ENCODE measurements at places on chromosomes 7 and 10.

DNA sequence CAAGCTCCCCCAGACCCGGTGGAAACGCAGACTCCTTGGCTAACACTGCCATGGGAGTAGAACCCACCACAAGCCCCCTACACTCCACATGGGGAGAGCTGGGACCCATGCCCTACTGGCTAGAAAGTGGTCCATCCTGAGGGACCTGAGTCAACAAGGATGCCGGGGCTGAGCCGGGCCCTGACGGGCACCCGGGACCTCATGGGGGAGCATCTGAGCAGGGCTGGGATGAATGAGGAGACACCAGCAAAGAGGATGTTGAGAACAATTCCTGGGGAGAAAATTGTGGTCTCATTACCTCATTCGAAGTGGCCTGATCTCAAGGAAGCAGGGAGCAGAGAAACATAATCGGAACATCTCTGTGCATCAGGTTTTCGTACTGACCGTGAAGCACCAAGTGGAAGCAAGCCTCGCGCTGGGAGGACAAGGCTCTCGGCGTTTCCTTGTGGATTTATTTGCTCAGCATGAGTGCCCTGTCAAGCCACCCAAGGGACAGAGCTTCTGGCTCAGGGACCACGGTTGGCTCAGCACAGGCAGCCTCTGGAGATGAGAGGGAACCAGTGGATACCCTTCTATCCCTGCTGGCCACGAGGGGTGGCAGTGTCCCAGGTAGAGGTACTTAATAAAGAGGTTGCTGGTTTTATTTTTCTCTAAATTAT, 132.2 kb upstream of the FAM20C start:
- no peak for DNase-seq

GRCh38 chr10:58514111-58514770, 1.6 kb downstream of the BICC1 start:
- DNase-seq, result no peak

DNA sequence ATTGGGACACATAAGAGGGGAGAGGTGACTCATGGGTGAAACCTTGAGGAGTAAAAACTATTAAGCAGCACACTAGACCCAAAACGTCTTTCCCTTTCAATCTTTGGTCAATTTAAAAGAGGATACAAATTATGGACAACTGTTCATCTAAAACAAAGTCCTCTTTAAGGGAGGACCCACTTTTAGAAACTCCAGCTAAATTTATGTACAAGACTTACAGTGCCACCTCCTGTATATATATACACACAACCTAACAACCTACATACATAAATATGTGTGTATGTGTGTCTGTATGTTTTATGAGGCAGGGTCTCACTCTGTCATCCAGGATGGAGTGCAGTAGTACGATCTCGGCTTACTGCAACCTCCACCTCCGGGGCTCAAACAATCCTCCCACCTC, 18.1 kb upstream of the ZC3HAV1 start:
- no peak for DNase-seq

- DNase-seq, result no peak
Measured at GRCh38 chr7:9945131-9945530, 1028.5 kb upstream of the PHF14 start.

- no peak for DNase-seq
Measured at GRCh38 chr7:25314731-25315267, 86.5 kb upstream of the NPVF start.

- DNase-seq, result no peak
Measured at GRCh38 chr7:129431911-129432643, 2.2 kb upstream of the STRIP2 start.

GRCh38 chr7:19106241-19107080, 11.0 kb downstream of the TWIST1 start:
- no peak for DNase-seq

GRCh38 chr7:44258423-44258760, 57.6 kb downstream of the YKT6 start:
- DNase-seq, result no peak

GRCh38 chr10:77780180-77780579, 142.6 kb upstream of the KCNMA1 start:
- no peak for DNase-seq

GRCh38 chr7:27520815-27521790, 141.6 kb downstream of the HIBADH start:
- DNase-seq, result no peak

GRCh38 chr10:6729071-6729774, 149.1 kb upstream of the PRKCQ start:
- DNase-seq, result no peak

- no peak for DNase-seq
Measured at GRCh38 chr7:91953618-91954017, 13.0 kb downstream of the AKAP9 start.

GRCh38 chr7:74043523-74043951, 15.6 kb downstream of the ELN start:
- DNase-seq, result no peak

- no peak for DNase-seq
Measured at GRCh38 chr10:71209352-71209715, 3.0 kb upstream of the UNC5B start.

- DNase-seq, result no peak
Measured at GRCh38 chr7:4123346-4123745, 558.7 kb upstream of the FOXK1 start.

GRCh38 chr10:46544989-46545791, 11.3 kb downstream of the GPRIN2 start:
- DNase-seq, result no peak

DNA sequence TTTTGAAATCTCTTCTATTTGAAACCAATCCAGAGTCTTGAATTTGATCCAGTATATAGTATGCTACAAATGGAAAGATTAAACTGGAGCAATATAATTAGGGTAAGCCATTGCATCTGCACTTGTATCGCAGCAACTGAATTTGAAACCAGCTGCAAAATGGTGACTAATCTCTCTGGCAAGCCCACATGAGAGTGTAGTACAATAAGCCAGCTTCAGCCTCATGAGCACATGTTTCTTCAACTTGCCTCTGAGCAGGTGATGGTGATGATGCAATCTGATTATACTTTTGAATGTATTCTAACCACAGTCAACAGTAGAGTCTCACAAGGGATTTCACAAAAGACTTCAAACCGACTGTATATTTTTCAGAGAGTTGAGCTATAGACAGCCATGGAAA, 829 bp upstream of the RPA3 start:
- peak; percentile 35 for DNase-seq

DNA sequence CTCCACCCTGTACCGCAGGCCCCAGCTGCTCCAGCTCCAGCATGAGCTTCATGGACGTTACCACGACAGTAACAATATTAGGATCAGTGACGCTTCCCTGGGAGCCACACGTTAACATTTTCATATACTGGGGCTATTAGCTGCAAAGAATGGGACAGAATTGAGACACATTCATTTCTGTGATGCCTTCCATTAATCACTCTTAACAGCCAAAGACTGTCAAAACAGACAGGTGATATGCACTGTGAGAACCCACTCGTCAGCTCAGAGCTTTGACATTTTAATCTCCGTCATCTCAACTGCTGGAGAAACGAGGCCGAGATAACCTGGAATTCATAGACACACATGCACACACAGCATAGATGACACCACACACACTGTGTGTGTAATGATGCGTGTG, 408.4 kb upstream of the SHH start:
- DNase-seq, result no peak

GRCh38 chr7:151579644-151580043, 59.9 kb upstream of the RHEB start:
- DNase-seq, result no peak

GRCh38 chr10:80579181-80579763, 41.6 kb downstream of the SH2D4B start:
- no peak for DNase-seq

DNA sequence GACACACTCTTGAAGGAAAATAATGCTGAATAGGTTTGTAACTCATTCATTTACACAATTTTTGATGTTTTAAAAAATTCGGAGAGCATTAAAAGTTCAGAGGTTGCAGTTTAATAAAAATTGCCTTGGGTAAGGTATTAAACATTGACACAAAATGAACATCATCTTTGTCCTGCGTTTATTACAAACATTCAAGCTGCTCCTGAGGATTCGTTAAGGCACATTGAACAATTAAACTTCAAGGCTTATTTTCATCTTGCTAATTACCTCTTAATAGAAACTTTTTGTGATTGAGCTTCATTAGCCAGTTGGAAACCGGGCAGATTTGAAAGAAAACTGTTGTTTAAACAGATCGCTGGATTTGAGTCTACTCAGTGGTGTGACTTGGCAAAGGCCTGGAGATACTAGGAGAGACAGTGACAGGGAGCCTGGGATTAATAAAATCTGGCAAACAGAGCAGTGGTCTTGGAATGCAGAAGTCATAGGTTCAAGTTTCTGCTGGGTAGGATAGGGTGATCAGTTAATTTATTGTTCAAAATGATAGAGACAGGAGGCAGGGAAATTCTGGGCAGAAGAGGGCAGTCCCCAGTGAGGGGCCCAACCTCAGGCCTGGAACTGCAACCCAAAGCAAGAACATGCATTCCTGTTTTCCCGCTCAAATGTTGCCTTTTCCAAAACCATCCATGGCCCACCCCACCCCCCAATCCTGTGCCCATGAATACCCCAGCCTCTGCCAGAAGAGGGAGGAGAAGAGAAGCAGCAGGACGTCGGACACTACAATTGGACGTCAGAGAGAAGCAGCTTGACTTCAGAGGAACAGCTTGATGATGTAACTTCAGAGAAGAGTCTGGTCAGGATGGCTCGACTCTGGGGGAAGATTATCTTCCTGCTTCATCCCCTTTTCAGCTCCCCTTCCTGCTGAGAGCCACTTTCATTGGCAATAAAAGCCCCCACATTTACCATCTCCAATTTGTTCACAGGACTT, 43.5 kb upstream of the SLC35G1 start:
- DNase-seq, result no peak

DNA sequence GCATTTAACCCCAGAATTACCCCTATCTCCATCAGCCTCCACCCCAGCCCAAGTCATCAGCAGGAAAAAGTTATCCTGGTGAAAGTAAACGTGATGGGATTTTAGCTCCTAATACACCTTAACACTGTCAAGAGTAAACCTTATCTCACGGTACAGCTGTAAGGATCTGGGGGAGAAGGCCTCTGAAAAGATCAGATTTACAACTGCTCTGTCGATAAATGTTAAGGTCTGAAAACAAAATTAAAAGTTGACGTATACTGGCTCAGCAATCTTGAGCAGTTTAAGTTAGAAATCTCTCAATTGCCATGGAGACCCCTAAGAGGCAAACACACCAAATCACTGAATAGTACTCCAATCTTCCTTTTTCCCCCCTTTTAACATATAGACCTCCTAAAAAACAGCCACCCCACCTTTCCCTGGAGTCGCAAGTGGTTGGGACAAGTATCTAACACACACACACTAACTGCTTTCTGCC, 6.1 kb downstream of the SKAP2 start:
- no peak for DNase-seq

GRCh38 chr7:157731126-157731525, 394.3 kb downstream of the DNAJB6 start:
- no peak for DNase-seq
